NCI-H2171 treated with DMSO at 0.1 percent for 48 hours (cell line): ENCODE measurements at places on chromosomes 2 and 18.

DNA sequence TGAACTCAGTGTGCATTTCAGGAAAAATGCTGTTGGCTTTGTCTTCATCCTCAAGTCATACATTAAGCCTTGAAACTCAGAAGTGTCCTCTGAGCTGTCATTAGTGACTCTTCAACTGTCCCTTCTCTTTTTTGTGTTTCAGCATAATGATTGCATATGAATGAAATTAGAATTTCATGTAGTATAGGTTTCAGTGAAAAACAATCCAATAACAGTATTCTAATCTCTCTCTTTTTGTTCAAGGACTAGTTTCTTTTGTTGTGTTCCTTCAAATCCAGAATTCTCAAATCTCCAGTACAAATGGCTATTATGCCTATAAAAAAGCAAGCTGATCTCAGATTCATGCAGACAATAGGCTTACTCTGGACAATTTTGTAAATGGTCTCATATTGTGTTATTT is 133.5 kb downstream of the QPCT start:
- no peak for DNase-seq

GRCh38 chr18:33557706-33558105 is 20.3 kb upstream of the ASXL3 start:
- DNase-seq = peak; percentile 27

GRCh38 chr2:198639580-198639979 is 818.2 kb downstream of the SATB2 start:
- no peak for DNase-seq

DNA sequence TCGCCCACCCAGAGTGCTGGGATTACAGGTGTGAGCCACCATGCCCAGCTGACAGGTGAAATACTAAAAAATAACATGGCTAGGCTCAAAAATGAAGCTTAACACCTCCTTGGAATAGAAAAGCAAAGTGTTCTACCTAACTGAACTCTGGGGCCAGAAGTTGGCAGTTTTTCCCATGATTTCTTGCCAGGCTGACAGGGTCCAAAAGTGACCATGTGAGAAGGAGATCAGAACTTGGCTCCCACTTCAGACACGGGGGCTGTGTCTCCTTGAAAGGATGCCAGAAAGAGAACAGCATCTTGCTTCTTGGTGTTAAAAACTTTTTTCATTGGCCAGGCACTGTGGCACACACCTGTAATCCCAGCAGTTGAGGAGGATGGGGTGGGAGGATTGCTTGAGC is 47.0 kb downstream of the BMPR2 start:
- no peak for DNase-seq

- no peak for DNase-seq
Observed at GRCh38 chr2:152791979-152792378, 73.6 kb downstream of the ARL6IP6 start.

DNA sequence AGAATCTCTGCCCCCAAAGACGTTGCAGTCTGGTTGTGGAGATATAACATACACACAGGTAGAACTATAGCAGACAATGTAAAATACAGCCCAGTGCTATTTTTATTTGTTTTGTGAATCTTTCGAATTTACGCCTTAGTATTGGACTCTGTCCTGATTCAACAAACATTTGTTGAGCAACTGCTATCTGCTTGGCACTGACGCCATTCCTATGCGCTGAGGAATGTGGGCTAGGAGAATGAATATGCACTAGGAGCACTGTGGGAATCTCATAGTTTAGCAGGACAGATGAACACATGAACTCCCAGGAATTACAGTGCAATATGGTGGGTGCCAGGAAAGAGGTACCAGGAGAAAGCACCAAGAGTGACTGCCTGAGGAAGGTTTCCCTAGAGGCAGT is 181.7 kb upstream of the SIX3 start:
- DNase-seq = no peak

DNA sequence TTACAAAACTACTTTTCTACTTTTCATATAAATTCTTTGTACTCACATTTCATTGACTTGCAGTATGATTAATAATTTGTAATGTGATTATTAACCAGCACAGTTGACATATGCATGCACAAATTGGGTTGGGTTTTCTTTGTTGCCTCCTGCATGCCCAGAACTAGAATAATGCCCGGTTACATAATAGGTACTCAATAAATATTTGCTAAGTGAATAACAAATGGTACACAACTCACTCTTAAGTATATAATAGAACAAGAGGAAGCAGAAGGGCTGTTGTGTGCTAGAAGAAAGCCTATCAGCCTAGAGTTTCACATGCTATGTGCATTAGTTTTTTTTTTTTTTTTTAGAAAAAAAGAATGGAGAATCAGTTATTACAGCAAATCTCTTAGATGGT is 9.3 kb downstream of the RDH14 start:
- DNase-seq = no peak

GRCh38 chr2:10352972-10353371 is 50.3 kb downstream of the HPCAL1 start:
- no peak for DNase-seq

DNA sequence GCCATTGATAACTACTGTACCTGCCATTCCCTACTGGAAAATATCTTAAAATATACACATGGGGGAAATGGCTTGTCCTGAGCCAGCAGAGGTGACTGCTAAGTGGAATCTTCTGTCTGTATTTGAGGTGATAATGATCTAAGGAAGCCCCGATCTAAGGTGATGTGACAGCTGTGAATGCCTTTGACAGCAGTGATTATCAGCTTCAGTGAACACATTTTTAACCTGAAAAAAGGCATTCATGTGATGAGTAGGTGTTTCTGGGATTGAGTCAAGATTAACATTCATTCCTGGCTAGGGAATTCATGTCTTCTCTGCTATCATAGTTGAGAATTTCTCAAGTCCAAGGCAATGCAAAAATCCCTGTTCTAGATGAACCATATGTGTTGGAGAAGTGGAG is 9.1 kb upstream of the MAPRE2 start:
- DNase-seq = peak; percentile 56

DNA sequence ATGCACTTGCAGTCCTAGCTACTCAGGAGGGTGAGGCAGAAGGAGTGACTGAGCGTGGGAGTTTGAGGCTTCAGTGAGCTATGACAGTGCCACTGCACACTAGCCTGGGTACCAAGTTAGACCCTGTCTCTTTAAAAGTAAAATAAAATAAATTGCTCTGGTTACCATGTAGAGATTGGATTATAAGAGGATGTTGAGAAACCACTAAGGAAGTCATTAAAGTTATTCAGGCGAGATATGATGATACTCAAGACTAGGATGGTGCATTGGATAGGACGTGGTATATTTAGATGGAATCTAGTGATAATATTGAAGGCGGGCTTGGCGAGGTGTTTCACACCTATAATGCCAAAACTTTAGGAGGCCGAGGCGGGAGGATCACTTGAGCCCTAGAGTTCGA is 50.6 kb downstream of the BMPR2 start:
- DNase-seq = no peak

DNA sequence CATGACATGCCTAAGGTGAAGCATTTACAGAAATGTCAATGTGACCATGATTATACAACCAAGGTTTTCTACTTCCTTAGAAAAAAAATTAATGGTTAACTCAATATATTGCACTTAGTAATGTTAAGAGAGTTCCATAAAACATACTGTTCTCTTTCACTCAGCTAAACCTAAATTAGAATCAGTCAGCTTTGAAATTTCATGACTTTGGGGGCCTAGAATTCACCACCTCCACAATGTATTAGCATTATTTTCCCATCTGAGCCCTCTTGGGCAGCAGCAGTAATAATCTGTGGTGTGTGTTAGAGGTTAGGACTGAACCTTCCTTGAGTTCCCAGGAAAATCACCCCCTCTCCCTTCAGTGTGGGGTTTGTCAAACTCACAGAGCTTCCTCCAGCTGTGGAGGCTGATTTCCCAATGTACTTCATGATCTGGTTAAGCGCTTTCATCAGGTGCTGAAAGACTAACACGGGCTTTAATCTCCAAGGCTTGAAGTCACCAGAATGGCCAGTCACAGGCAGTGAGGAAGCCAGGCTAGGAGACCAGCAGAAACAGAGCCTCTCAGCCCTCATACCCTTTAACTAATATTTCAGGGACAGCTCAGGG is 7.1 kb upstream of the UPP2 start:
- no peak for DNase-seq

DNA sequence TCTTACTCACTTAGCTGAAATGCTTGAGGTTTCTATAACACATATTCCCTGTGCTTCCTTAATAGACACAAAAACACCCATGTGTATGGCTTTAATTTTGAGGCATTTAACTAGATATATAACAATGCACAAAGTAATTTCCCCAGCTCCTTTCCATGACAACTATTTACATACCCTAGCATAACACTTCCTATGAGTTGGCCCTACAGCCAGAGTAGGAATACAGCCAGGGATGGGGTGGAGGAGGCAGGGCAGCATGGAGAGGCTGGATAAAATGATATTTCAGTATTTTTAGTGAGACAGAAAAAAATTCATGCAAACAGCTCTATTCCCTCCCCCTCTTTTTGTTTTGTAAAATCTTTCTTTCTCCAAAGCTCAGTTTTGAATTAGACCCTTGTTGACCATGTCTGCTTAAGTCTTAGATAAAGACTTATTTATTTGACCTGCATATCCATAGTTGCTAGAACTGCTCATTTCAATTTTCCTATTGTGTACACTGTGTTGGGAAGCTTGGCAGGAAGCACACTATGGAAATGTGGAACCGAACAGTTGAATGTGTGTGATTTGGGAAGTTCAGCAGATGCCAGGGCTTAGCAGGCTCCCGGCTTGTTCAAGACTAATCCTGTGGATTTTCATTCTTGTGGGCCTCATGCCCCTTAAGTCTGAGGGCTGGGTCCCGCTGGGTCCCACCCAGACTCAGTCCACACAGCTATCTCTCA is 11.2 kb upstream of the B3GNT2 start:
- DNase-seq = no peak

GRCh38 chr2:21552981-21553380 is 429.2 kb downstream of the TDRD15 start:
- no peak for DNase-seq

- DNase-seq = no peak
Observed at GRCh38 chr2:128820452-128820851, 501.8 kb upstream of the HS6ST1 start.

DNA sequence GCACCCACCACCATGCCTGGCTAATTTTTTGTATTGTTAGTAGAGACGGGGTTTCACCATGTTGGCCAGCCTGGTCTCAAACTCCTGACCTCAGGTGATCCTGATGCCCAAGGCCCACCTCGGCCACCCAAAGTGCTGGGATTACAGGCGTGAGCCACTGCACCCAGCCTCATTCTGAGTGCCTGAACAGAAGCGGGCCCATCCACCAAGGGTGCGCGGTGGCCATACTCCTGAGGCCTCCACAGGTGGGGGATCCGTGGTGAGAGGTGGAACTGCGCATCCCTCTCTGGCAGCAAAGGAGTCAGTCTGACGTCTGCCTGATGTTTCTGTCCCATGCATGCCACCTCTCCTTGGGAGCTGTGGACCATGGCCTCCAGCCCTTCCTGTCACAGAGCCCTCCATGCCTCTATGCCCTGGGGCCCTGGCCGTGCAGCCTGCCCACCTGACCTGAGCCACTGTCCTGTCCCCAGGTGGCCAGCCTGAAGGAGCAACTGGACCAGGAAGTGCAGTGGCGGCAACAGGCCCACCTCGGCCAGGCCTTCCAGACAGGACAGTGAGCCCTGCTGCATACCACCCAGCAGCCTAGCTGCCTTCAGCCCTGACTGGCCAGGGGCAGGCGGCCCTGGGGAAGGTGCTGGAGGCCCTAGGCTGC is 7.6 kb upstream of the SNED1 start:
- DNase-seq = no peak

DNA sequence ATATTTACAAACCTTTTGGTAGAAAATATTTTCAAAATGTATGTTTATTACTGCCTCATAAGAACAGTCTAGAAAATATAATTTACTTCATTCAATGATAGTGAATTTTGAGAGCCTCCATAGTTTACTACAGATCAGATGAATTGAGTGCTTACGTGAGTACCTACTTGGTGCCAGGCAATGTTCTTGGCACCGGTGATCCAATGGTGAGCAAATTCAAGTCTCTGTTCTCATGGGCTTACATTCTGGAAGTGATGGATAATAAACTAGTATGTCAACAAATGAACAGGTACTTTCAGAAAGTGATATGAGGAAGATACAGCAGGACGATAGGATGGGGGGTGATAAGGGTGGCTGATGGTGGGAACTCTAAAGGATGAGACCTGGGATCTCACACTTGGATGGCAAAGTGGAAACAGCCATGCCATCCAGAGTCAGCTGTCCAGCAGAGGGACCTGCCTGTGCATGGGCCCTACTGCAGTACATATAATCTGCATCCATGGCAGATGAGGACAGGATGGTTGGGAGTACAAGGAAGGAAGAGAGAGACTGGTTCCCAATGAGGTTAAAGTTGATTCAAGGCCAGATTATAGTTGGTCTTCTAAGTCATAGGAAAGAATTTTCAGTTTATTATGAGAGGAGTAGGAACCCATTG is 277.0 kb downstream of the NEDD4L start:
- DNase-seq = no peak

GRCh38 chr2:151861174-151861573 is 33.0 kb upstream of the ARL5A start:
- no peak for DNase-seq

DNA sequence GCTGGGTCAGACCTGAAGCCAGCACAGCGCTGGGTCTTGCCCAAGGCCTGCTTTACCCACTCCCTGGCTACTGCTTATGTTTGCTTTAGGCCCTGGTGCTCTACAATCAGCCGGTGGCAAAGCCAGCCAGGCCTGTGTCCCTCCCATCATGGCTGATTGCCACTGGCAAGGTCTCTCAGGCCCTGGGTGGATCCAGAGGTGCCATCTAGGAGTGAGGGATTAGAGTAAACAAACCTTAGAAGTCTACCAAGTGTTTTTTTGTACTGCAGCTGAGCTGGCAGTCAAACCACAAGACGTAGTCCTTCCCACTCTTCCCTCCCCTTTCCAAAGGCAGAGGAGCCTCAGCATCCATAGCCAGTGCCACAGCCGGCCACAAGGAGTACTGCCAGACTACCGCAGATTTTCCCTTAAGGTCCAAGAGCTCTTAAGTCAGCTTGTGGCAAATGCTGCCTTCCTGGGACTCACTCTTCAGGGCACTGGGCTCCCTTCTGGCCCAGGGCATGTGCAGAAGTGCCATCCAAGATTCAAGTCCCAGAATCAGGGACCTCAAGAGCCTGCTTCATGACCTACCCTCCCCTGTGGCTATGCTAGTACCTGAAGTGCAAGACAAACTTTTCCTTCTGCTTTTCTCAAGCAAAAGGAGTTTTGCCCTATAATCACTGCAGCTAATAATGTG is 20.0 kb downstream of the IL1RL2 start:
- no peak for DNase-seq

DNA sequence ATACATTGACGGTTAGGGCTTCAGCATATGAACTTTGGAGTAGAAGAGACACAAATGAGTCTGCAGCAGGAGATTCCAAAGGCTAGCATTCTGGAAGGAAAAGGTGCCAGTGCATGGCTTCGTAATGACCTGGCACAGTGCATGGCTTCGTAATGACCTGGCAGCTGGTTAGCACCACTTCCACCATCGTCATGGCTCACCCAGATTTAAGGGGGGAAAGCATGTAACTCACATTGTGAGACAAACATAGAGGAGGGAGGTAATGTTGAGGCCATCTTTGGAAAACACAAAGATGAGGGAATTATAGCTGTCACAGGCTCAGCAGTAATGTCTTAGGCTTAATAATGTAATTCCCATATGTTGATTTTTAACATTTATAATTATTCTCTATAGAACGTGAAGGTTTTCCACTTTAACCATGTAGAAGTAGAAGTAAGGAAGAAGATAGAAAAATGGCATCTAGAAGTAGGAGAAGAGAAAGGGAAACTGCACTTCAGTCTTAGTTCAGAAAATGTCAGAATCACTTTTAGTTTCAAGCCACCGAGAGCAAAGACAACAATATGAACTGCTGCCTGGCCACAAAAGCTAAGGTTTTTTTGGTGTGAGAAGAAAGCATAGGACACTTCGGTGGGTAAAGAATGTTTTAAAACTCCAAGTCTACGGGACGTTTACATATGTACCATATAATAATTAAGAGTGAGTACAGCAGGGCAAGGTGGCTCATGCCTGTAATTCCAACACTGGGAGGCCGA is 6.8 kb upstream of the STK25 start:
- no peak for DNase-seq
